Gastrocnemius medialis (tissue), 4 donors: ENCODE measurements at places on chromosomes 7 and 10.

DNA sequence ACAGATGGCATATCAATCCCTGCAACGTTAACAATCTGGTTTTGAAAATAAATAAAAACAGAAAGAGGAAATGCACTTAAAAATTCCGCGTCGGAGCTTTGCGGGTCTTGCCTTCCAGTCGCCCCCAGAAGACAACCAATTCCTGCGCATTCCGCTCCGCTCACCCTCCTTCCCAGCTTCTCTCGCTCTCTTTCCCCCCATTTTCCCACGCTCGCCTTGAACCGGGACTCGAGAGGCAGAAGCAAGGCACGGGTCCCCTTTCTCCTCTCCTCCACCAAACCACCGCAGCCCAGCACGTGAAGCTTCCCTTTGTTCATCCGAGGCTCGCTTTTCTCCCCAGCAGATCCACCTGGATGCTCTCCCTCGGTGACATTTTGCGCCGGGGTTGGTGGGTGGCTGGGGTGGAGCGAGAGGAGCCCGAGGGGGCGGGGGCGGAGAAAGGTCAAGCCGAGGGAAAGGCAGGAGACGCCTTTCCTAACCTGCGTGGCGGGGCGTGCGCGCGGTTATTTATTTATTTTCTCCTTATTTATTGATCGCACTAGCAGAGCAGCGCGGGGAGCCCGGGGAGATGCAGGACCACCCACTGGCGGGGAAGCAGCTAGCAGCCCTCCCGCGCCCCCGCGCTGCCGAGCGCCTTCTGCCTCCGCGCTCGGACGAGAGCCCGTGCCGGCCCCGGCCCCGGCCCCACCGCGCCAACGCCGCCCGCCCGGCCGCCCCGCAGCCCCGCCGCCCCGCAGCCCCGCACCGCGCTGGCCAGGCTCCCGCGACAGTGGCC is at the start of gene KCND2:
TSS of gene KCND2 (plus strand) at position 475 of the 775 bp plus-strand sequence.
- DNase-seq = no peak

DNA sequence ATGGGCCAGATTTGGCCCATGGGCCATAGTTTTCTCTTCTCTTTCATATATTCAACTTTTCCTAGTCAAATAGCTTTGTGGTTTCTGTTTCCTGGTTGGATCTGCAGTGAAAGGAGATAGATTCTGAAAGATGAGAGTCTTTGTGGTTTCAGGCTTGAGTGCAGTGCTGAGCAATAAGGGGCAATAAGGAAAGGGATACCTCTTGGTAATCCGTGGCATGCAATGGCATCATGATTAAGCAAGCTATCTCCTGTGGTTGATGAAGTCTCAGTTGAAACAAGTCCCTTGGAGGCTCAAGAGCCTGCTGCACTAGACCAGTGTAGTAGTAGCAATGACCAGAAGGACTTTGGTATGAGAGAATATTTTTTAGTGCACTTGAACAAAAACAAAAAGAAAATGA is 187.7 kb upstream of the CNTNAP2 start:
- no peak for DNase-seq

GRCh38 chr7:142632271-142633134 is 116.8 kb upstream of the PRSS1 start:
- peak; percentile 49 for DNase-seq

- peak; percentile 39 for DNase-seq
Observed at GRCh38 chr10:132306864-132307751, 642 bp downstream of the STK32C start.

- DNase-seq = peak; percentile 37
Observed at GRCh38 chr7:129780257-129780973, 168.9 kb downstream of the NRF1 start.

DNA sequence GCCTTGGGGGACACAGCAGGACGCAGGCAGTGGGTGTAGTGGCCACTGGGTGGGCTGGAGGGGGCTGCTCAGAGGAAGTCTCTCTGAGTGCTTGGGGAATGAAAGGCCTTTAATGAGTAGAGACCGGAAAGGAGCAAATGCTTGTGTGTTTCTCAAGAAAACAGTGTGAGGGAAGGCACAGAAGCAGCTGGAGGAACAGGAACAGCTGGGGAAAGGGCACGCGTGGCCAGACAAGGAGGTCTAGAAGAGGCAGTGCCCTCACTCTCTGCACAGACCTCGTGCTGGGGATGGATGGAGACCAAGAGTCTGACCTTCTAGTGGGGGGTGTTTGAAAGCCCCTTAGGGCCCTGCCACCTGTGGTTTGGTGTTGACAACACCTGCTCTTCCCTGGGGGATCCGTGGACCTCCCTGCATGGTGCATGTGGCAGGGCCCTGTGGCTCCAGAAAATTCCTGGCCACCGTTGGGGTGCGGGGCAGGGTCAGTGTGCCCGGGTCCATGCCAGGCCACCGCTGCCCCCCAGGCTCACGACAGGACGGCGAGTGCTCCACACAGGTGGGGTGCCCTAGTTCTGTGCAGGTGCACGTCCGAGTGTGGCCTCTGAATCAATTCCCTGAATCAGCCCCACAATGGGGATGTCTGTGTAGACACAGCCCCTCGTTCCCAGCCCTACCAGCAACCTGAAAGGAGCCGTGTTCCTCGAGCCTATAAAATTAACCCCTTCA is 25.9 kb upstream of the FAM20C start:
- no peak for DNase-seq

GRCh38 chr7:139886206-139886605 is 57.1 kb downstream of the TBXAS1 start:
- DNase-seq = no peak

GRCh38 chr10:6423004-6423403 is 157.1 kb downstream of the PRKCQ start:
- no peak for DNase-seq

- peak; percentile 85 for DNase-seq
Observed at GRCh38 chr7:1123715-1124114, 35.8 kb downstream of the GPER1 start.

DNA sequence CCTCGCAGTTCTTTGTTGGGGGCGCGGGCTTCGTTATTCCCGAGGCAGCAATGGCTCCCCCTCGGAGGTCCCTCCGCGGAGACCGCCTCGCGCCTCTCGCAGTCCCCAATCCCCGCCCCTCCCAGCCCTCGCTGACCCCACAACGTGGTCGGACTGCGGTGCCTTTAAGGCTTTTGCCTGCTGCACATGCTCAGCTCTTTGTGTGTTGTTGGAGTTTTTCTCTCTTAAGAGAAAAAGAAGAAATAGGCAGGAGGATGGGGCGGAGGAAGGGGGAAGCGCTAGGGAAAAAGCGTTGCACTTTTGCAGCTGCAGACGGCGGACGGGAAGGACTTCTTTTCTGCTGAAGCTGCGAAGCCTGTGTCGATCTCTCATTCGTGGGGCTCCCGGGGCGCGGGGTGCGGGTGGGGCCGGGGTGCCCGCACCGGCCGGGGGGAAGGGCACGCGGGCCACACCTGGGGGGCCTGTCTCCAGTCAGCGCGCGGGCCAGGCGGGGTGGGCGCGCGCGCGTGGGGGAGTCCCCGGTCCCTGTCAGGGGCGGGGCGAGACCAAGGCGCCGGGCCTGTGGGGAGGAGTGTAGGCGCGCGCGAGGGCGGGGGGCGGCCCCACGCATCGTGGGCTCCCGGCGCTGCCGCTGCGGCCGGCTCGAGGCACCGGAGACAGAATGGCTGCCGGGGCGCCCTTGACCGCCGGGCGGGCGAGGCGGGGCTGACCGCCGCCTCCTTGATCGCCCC is 445 bp upstream of the ATRNL1 start:
- no peak for DNase-seq

GRCh38 chr7:107119376-107120105 is 49.3 kb upstream of the HBP1 start:
- DNase-seq = no peak

DNA sequence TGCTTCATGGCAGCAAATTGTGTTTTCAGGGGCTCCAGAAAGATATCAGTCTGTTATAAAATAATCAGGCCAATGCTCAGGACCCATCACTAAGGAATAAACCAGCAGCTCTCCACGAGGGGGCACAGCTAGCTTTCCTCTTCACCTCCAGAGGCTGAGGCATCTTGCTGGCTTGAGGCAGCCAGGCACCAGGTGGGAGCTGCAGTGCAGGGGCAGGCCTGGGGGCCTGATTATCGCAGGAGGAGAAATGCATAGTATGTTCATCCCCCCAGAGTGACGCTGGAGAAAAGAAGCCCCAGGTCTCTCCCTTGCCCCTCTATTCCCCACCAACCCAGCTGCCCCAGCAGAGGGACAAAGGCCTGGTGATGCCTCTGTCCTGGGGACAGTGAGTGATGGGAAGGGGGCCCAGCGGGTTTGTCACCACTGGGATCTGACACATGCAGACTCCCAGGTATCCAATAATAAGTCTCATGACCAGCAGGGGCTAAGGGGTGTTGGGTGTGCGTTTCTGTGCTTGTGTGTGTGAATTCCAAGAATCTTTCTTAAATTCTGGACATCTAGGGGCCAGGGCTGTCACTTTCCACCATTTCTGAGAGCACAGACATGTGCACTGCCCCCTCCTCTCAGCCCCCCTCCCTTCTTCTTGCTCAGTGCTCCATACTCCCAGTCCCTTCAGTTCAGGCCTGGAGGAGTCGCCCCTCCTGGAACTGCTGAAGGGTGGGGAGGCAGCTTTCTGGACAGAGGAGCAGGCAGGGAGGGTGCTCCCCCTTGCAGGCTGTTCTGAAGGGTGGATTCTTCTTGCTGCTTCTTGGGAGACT is 128.1 kb upstream of the FAM20C start:
- no peak for DNase-seq

DNA sequence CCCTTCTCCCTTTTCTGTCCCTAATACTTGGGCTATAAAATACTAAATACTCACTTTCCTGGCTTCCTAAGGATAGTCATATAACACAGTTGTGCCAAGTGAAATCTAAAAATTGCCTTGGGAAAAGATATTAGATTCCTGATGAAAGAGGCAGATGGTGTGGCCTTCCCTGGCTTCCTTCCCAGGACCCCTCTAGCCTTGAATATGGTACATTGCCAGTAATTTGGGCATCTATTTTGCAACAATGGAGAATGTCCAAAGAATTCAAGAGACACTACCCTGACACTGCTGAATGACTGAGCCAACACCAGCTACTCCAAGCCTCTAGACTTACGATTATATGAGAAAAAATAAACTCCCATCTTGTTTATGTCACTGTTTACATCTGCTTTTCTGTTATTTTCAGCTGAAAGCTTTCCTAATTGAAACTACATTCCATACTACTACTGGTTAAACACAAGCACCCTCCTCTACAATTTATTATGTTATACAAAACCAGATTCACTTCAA is 17.9 kb downstream of the COPG2 start:
- DNase-seq = no peak

DNA sequence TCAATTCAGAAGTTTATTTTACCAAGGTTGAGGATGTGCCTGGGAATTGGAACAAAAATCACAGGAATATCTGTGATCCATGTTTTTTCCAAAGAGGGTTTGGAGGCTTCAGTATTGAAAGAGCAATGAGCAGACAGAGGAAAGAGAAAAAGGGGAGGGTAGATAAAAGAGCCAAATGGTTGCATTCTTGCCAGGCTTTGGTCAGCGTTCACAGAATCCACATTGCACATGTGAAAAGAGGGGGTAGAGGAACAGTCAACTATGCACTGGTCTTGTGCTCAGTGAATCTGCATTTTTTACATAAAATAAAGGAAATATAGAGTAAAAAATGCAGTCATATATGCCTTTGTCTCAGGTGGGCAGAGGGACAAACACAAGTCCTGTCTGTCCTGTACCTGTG is 20.6 kb upstream of the ERCC6 start:
- no peak for DNase-seq

GRCh38 chr10:71694039-71694501 is 25.5 kb downstream of the C10orf105 start:
- no peak for DNase-seq

GRCh38 chr10:100355086-100355485 is 8.1 kb downstream of the SCD start:
- DNase-seq = no peak

GRCh38 chr10:132500781-132501415 is 36.7 kb upstream of the INPP5A start:
- DNase-seq = no peak

DNA sequence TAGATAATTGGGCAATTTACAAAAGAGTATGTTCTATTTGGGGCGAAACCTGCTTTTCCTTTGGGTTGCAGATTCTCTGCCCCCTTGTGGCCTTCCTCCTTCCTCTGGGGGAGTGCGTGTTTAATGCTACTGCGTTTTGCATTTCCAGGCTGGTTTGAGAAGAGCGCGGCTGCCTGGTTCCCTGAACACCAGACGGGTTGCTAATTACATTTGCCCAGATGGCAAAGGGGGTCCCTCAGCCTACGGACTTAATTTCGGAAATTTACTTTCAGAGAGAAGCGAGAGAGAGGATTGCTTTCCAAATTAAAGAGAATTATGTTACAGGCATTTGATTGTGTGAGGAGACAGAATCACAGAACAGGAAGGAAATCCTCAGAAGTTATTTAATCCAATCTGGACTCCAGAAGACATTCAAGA is 91.9 kb upstream of the JAZF1 start:
- peak; percentile 19 for DNase-seq

DNA sequence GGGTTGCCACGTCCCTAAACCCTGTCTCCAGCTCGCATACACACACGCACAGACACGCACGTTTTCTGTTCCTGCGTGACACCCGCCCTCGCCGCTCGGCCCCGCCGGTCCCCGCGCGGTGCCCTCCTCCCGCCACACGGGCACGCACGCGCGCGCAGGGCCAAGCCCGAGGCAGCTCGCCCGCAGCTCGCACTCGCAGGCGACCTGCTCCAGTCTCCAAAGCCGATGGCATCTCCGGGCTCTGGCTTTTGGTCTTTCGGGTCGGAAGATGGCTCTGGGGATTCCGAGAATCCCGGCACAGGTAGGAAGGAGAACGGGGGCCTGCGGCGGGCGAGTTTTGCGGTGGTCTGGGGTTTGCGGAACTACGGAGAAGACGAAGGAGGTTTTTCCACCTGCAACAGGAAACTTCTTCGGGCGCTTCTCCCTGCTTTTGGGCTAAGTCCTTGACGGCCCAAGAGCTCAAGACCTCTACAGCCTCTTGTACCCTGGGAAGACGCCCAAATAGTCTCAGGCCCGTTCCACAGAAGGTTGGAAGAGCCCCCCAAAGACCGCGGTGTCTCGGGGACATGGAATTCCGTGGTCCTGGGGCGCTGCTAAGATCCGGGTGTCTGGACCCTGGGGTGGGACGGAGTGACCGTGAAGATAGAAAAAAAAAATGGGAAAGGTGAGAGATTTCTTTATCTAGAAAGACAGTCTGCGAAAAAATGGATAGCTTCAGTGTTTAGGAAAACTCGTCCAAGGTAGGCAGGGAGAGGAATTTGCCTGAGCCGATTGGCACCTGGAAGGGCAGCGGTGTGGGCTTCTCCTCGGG is at the start of gene GAD2:
TSS of gene GAD2 (plus strand) at position 190 of the 811 bp plus-strand sequence. CDS start at position 226, 36 bp downstream.
- DNase-seq = no peak
